ENCODE measurements at places on chromosomes 16 and 17. TPM values are rescaled to one million over a fixed set of nuclear protein-coding genes. Genes with fewer than 3 reads are reported as not detected.

DNA sequence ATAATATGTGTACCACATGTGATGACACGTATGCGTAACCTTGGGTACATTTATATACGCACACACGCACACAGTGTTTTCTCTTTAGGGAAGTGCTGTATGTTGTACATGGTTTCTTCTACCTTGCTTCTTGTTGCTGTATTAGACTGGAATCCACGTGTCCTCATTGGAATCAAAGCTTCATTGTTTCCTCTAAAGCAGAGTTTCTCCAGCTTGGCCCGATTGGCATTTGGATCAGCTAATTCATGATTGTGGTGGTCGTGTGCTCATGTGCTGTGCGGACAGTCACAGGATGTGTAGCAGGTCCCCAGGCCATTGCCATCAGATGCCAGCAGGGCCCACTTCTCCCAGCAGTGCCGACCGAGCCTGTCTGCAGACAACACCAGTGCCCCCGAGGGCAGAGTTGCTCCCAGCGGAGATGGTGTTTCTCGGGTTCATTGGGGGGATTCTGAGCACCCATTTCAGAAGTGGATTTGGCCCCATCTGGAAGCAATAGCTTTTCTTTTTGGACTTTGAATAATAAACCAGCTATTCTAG lies 148.4 kb downstream of the RPTOR start:
- DNase-seq, result no peak

DNA sequence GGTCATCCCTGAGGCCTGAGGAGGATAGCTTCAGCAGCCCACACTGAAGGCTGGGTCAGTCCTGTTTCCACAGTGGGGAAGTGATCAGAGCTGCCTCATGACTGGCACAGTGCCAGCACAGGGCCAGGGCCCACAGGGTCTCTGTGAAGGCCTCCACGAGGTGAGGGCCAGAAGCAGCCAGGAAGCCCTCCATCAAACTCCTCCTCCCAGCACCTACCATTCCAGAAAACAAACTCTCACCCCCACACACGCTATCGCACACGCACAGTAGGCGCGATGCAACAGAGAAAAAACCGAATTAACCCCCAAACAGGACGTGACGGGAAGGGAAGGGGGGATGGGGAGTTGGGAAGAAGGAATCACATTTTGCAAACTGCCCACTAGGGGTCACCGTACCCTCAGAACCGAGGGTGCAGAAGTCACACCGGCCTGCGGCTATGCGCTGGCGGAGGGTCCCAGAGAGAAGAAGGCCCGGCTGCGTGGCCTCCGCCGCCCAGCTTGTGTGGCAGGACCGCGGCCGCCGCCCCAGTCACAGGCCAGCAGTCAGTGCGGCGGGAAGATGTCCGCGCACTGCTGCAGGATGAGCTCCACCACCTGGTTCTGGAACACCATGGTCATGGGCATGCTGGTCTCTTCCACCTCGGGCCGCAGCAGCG lies 37.6 kb downstream of the ARHGAP27 start:
- peak; percentile 80 for DNase-seq

- no peak for DNase-seq
Measured at GRCh38 chr17:40466298-40466971, 23.2 kb downstream of the IGFBP4 start.

- no peak for DNase-seq
Measured at GRCh38 chr16:47713225-47713595, 252.1 kb downstream of the PHKB start.

- DNase-seq, result no peak
Measured at GRCh38 chr16:3158026-3158509, 23.2 kb downstream of the ZNF213 start.

DNA sequence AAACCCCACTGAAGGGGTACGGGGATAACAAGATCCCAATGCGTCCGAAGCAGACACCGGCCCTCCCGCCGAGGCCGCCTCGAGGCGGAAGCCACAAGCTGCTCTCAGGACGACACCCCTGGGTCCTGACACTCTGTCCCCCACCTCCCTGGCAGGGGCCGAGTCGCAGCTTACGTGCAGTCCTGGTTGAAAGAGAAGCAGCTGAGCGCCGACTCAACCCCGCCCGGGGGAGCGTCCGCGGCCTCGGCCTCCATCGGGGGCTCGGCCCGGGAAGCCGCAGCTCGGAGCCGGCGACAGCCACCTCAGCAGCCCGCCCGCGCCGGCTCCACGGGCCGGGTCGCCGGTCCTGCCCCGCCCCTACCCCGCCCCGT lies at the start of gene WIPI1:
WIPI1 (minus strand) TSS at position 329 of the 371 bp plus-strand sequence; CDS start at position 254, 75 bp downstream.
- peak; percentile 74 for DNase-seq

Gene ETV4
- 28.2 TPM for total RNA-seq

Gene SLC12A3
- total RNA-seq, result 4.2 TPM

Gene SLC52A1
- 1.5 TPM for total RNA-seq

Gene TBC1D28
- total RNA-seq, result not detected

Measured in type B pancreatic cell (in vitro differentiated cells).